ENCODE measurements at places on chromosomes 12 and 14.

- DNase-seq, result no peak
Observed at GRCh38 chr12:30191696-30192455, 408.1 kb upstream of the TMTC1 start.

GRCh38 chr14:99972748-99973466, 92.3 kb upstream of the EVL start:
- DNase-seq, result no peak

DNA sequence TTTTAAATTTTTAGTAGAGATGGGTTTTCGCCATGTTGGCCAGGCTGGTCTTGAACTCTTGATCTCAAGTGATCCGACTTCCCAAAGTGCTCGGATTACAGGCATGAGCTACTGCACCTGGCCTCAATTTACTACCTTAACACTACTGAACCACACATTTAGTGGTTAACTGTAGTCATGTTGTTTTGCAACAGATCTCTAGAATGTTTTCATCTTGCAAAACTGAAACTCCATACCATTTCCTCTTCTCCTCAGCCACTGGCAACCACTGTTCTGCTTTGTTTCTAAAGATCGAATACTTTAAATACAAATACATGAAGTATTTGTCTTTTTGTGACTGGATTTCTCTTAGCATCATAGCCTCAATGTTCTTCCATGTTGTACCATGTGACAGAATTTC, 15.4 kb upstream of the SMCO2 start:
- no peak for DNase-seq

- DNase-seq, result no peak
Observed at GRCh38 chr14:83120187-83120586, 1586.5 kb upstream of the SEL1L start.

DNA sequence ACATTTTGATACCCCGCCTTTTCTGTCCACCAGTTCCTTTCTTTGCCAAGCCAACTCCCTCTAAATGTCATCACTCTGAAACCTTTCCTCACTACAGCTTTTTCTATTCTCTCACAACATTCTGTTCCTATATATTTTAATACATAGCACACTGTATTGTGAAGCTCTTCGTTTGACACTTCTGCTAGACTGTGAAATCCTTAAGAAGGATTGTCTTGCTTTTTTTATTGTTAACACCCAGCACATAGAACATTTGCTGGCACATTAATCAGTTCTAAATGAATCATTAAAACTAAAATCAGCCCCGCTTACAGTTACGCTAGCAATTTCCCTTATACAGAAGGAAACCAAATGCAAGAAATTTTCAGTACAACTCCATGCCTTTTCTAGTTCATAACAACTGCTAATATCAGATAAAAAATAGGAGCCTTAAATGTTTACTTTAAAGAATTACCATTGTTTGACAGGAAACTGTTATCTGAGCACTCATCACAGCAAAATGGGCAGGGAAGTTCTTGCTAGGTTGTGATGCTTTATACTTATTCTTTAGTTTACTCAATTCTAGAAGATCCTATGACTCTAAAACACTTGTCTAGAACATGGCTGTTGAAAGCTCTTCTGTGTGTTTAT, 93.5 kb downstream of the PPP1R12A start:
- DNase-seq, result no peak

DNA sequence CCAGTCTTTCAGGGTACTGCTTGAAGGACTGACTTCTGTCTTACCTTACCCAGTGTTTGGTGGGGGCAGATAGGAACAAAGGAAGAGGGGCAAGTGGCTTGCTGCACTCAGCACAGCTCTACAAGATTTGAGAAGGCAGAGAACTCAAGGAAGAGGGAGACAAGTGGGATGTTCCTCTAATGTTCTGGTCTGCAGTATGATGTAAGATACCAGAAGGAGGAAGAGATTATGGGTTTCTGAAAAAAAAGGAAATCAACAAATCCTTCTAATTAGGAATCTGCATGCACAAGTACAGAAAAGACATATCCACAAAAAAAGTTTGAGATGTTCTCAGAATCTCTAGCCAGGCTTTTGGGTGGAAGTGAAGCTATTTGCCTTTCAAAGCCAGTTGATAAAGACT, 37.1 kb downstream of the USP15 start:
- DNase-seq, result no peak

- DNase-seq, result no peak
Observed at GRCh38 chr12:47744005-47744651, 14.6 kb downstream of the RAPGEF3 start.

- DNase-seq, result no peak
Observed at GRCh38 chr12:131829356-131829747, 1.2 kb downstream of the MMP17 start.

- no peak for DNase-seq
Observed at GRCh38 chr12:84757978-84758377, 154.6 kb downstream of the SLC6A15 start.

DNA sequence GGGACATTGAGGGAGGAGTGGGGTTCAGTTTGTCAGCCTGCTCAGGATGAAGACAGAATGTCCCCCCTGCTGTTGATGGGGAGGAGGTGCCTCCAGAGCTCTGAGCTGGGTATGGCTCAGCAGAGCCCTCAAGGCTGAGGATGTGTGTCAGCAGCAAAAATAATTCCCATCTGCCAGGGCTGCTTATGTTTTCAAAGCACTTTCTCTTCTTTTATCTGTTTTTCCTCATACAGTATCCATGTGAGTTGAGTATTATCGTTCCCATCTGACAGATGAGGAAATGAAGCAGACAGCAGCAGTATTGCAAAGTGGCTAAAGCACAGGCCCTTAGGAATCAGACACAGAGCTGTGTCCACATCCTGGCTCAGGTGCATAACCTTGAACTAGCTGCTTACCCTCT, 94.1 kb downstream of the SLC8A3 start:
- DNase-seq, result no peak

- DNase-seq, result no peak
Observed at GRCh38 chr14:82766996-82767395, 1233.3 kb upstream of the SEL1L start.

- no peak for DNase-seq
Observed at GRCh38 chr14:89067293-89067972, 243.0 kb downstream of the TTC8 start.

- DNase-seq, result no peak
Observed at GRCh38 chr12:20450591-20451180, 82.3 kb downstream of the PDE3A start.

GRCh38 chr14:51653079-51653774, 1.5 kb downstream of the FRMD6 start:
- no peak for DNase-seq

GRCh38 chr12:19938031-19938430, 430.3 kb upstream of the PDE3A start:
- DNase-seq, result no peak

DNA sequence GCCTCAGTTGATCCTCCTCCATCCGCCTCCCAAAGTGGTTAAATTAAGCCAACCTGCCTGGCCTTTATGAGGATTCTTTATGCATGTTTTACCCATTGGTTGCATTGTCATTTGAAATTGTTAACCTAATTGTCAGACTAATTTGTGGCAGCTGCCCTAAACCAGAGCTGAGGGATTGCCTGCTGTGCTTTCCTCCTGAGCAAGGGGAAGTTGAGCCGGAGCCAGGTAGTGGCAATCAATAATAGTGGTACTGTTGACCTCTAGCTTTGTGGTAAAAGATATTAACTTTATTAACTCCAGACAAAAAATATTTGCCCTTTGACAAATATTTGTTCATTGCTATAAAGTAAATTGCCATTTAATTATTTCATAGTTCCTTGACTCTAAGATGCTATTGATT, 5.6 kb upstream of the HEBP1 start:
- DNase-seq, result no peak

DNA sequence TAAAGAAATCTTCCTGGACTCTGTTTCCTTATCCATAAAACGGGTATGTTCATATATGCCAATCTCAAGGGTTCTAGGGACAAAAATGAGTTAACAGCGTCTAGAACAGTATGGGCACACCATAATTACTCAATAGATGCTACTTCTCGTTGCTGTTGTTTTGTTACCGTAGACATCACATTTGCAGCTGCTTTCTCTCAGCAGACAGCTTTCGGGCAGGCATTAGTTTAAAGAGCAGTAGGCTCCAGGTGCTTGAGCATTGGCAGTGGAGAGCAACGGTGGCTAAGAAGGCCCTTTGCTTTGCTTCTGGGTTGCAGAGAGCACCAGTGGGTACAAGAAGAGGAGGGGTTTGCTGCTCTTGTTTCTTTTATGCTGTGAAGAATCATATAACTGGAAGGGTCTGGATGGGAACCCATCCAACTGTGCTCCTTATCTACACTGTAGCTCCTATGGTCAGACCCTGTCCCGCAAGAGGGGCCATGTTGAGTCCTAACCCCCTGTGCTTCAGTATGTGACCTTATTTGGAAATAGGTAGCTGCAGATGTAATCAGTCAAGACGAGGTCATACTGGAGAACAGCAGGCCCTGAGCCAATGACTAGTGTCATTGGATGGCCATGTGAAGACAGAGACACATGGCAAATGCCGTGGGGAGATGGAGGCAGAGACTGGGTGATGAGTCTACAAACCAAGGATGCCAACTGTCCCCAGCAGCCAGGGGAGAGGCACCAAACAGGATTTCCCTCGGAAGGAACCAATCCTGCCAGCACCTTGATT, 120.0 kb downstream of the RBM19 start:
- no peak for DNase-seq

GRCh38 chr14:23621204-23621931, 14.8 kb upstream of the DHRS2 start:
- no peak for DNase-seq

DNA sequence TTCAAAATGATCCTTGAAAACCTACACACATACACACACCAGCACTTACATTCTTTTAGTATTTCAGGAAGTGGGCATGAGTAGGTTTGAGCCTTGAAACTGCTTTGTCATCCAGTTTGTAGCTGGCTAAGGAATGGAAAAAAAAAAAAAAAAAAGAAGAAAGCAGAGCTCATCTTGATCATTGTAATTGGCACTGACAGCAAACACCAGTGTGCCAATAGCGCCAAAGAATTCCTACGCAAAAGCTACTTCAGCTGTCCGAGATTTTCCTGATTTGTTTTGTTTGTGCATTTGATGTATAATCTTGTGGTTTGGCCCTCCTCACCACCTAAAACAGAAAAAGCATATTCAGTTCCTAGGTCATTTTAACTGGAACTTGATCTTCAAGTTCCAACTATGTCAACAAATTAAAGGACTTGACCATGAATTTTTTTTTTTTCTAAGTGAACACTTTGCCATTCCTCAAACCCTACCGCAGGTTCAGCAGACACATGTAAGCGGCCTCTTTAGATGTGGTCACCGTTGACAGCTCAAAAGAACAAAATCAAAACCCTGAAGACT, 57.3 kb downstream of the FLRT2 start:
- DNase-seq, result no peak

DNA sequence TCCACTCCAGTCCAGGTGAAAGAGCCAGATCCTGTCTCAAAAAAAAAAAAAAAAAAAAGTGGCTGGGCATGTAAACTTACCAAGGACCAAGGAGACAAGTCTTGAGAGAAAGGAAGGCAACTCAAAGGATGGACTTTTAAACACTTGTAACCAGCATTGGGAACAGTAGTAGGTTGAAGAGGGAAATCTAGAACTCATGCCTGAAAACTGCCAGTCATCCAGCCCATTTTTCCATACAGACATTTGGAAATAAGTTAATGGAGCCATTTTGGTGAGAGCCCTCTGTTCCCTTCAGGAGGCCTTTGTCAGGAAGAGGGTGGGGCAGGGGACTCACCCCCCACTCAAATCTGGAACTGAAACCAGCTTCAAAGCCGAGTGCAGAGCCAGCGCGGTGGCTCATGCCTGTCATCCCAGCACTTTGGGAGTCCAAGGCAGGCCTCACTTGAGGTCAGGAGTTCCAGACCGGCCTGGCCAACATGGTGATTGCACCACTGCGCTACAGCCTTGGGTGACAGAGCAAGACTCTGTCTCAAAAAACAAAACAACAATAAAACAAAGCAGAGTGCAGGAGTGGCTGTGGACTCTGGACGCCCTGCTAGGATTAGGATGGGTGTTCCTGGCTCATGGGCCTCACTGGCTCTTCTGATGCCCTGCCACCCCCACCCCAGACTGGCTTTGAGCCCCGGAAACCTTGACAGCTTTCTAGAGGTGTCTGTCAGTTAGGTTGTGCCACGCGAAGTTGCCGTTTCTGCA, 1.6 kb upstream of the MLXIP start:
- no peak for DNase-seq

GRCh38 chr12:105227879-105228278, 8.1 kb downstream of the APPL2 start:
- DNase-seq, result no peak

DNA sequence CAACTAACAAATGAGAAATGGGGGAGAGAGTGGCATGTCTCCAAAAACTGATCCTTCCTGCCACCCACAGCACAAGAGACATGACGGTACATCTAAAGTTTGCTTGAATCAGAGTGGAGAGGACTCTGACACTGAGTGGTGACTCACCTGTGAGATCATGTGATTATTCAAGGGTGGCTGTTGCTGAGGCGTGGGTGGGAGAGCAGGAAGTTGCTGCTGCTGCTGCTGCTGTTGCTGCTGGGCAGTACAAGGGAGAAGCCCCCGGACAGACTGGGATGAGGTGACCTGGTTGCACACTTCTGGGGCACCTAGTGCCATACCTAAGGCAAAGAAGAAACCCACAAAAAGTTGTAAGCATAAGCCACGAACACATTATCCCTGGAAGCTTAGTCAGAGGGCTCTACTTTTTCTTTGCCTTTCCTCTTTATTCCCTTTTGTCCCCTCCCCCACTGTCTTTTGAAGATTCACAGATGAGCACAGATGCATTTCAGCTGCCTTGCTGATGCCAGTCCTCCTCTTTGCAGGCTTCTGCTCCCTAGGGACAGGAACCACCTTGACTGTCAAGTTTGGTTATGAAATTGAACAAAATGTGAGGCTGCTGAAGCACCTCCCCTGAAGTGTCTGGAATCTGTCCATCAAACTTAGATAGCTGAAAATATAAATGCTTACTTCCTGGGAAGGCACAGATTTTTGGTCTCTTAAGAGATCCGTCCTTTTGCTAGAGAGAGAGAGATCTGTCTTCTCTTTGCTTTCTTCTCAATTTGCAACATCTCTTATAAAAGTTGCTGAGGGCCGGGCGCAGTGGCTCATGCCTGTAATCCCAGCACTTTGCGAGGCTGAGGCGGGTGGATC, 29.4 kb upstream of the STAC3 start:
- DNase-seq, result no peak

DNA sequence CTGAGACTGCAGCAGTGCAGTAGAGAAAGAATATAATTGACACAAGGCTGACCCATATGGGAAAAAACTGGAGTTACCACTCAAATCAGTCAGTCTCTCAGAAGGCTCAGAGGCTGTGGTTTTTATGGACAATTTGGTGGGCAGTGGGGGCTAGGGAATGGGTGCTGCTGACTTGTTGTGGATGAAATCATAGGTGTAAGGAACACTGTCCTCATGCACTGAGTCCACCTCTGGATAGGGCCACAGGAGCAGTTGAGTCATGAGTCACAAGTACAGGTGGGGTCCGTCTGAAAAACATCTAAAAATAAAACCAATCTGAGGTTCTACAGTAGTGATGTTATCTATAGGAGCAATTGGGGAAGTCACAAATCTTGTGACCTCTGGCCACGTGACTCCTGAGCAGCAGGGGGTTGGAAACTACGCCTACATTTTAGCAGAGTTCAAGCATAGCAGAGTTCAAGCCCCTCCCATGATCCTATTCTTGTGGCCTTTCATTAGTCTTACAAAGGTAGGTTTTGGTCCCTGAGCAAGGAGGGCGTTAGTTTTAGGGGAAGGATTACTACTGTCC, 18.1 kb upstream of the SGPP1 start:
- peak; percentile 3 for DNase-seq

Measured in C1 segment of cervical spinal cord (tissue), 14 donors.